ENCODE measurements at places on chromosomes 6 and 20.

DNA sequence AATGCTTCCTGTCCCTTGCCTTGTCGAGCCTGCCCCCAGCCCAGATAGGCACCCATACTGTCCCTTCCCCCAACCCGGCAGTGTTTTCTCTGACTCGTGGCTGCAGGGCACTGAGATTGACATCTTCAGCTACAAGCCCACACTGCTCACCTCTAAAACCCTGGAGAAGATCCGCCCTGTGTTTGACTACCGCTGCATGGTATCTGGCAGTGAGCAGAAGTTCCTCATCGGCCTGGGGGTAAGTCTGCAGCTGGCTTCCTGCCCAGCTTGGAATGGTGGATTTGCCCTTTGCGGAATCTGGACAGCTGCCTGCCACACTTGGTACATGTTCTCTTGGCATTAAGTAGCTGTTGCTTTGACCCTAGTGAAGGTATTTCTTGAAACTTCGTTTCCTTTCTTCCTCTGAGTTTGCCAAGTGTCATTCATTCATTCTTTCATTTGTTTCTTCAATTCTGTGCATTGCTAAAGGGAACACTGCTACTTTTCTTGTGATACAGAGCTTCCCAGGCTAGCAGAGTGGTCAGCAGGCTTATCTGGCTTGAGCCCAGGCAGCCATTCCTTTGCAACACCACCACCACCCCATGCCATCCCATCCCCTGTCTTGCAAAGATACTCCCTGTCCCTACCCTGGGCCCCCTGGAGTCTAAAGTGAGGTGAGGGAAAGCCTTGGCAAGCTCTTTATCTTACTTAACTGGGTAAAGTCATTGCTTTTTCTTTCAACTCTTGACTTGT lies 26.2 kb downstream of the CCDC167 start:
- DNase-seq, result no peak

GRCh38 chr6:70708448-70708847 lies 40.8 kb downstream of the SMAP1 start:
- no peak for DNase-seq

- no peak for DNase-seq
Observed at GRCh38 chr6:91240878-91241603, 654.2 kb upstream of the MAP3K7 start.

- no peak for DNase-seq
Observed at GRCh38 chr20:24163506-24163905, 174.9 kb upstream of the GGTLC1 start.

DNA sequence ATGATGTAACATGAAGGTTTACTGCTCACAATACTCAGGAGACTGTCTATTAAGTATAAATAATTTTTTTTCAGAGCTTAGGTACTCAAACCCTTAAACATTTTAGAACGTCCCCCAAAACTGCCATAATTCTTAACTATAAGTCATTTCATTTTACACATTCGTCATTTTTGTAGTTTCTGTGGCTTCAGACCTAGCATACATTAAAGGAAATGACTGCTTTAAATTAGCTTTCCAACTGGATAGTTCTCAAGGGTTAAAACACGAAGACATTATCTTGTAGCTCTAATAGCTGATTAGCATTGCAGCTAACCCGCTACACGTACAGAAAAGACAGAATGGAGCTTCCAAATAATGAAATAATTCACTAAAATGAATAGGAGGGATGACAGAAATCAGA lies 24.9 kb upstream of the PLN start:
- no peak for DNase-seq

DNA sequence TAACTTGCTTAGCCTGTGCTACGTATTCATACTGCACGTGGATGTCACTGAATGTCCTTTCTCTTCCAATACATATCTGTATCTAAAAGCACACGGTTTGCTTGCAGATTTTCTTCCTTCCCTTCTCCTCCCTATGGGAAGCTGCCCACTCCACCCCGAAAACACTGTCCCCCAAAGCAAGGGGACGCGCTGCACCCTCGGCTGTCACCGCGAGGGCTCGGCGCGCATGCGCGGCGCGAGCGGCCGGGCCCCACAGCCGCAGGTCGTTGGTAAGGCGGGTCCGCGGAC lies 659 bp downstream of the TMX4 start:
- DNase-seq, result peak; percentile 65

- DNase-seq, result no peak
Observed at GRCh38 chr20:568097-568652, 24.6 kb upstream of the CSNK2A1 start.

DNA sequence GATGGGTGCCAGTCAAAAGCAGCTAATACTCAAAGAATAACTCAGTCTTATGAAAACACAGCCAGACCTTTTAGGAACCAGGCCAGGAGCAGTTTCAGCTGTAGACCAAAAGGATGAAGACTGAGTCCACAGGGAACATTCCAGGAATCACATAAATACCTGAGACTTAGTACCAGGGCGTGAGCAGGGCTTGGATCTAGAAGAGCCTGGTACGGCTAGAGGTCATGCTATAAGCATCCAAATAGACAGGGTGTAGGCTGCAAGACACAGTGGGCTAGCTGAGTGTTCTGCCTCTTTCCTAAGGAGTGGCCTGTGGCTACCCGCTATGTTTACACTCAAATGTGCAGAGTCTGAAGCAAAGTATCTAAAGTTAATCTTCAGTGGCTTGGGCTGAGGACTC lies 29.5 kb upstream of the LRRC1 start:
- DNase-seq, result no peak

DNA sequence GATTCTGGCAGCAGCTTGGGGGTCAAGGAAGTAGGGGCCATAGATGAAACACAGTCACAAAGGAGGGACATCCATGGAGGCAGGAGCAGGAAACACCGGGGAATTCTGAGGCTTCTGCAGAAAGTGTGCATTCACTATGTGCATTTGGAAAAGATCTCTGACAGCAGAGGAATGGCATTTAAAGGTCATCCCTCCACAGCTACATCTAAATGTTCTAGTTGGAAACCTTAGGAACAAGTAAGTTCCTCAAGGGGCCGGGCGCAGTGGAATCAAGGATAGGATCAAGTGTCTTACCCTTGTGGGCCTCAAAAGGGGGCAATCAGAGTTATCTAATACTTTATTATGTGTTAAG lies 8.8 kb downstream of the C6orf136 start:
- no peak for DNase-seq

DNA sequence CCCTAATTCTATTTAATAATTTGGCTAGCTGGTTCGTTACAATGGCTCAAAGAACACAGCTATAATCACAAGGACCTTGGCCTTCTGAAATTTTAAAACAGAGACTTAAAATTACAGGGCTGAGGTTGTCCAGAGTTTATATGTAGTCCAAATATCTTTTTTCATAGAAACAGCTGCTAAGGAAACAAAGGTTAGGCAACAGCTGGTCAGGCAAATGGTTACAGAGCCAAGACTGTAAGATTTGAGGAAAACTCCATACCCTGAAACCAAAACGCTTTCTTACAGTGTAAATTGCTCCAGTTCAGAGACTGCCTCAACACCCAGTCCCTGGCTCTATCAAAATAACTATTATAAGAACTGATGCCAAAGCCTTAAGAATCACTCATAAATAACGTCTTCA lies 9.7 kb upstream of the ARHGAP18 start:
- no peak for DNase-seq

DNA sequence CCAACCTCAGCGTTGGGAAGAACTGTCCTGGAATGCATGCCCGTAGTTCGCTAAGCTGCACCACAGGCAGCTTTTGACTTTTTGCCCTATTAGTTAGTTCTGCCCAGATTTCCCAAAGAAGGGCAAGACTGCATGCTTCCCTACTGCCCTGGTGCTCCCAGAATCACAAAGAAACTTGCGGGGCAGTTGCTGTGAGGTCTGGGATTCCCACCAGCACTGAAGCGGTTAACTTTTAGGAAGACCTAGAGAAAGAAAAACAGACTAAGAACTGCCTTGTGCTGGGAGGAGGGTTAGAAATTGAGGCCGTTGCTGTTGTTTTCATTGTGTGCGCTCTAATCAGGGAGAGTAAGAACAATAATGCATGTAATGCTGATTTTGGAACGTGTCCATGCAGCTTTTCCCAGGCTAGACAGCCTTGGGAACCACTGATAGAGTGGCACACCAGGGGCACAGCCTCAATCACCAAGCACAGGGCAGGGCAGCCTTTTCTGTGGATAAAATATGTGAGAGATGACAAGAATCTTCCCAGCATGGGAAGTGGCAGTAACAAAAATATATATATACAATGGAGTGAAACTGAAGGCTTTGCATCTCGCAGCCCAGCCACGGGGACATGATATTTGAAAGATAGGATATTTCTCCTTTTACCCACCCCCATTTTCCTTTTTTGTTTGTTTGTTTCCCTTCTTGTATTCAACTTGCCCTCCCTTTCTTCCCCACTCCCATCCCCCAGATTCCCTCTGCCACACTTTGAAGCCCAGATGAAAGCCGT lies 137.7 kb upstream of the HEY2 start:
- no peak for DNase-seq

DNA sequence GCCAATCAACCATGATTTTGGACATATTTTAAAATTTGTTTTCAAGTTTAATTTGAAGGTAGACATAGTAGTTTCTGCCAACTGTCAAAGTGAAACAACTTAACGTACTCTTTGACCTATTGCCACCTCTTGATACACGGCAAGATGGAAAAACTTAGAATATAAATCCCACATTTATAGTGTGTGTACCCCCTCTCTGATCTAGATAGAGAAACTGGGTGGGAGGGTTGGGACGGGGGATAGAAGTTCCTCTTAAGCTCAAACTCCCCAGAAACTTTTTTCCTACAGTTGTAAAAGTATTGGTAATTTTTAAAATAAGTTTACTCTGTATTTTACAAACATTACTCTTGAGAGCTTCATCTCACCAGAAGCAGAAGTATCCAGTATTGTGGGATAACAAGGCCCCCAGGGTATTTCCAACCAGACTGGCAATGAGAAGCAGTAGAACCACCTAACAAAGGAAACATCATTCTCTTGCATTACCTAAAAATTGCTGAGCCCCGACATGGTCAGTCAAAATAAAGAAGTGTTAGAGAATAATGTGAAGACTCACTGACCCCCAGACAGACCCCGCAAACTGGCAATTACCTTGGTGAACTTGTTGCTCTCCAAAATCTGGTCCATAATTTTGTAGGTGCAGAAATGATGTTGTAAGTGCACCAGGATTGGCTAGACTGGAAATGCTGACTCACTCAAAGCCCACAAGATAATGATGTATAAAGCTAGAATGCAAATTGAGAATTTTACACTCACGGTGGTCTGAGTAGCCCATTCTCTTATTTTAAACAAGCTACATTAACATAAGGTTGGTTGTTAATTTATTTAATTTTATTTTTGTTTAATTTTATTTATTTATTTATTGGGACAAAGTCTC lies 74.7 kb upstream of the TNFAIP3 start:
- no peak for DNase-seq

DNA sequence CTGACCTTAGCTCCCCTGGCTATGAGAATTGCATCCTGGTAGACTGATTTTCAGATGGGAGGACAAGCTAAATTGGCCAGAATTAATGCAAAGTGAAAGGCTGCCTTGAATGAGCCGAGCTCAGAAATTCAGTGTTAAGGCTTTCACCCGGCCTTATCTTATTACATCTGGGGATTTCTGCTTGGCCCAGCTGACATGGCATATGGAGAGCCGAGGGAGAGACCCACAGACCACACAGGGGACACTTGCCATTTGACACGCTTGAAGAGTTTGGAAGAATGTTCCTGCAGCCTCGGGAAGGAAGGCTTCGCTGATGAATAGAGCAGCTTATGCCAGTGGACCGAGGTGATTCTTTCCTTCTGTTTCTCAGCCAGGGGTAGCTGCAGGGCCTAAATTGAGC lies 9.0 kb downstream of the MOCS3 start:
- no peak for DNase-seq

GRCh38 chr20:3081641-3082040 lies 2.9 kb downstream of the AVP start:
- DNase-seq, result no peak

GRCh38 chr6:119076576-119077390 lies 1.7 kb downstream of the FAM184A start:
- no peak for DNase-seq

DNA sequence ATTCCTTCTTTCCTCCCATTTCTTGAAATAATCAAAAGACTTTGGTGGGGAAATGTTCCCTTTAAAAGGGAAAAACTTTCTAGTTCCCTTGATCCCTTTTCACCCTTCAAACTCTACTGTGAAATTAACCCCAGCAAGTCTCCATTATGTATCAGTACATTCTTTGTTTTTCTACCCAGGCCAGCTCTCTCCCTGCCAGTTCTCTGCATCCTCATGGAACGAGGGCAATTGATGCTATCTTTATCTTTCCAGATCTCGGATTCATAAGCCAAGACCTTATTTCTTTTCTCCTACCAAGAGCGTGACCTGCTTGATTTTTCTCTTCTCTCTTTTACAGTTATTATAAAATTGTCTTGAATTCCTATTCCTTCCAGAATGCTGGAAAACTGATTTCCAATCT lies 75.8 kb downstream of the ADGRB3 start:
- DNase-seq, result no peak

Data from stimulated activated CD4-positive, alpha-beta T cell treated with anti-CD3 and anti-CD28 coated beads, Interleukin-4, amount 100 ng/mL, for 24 hours (primary cell).